HS-5 (cell line): ENCODE measurements at places on chromosomes 4 and X.

DNA sequence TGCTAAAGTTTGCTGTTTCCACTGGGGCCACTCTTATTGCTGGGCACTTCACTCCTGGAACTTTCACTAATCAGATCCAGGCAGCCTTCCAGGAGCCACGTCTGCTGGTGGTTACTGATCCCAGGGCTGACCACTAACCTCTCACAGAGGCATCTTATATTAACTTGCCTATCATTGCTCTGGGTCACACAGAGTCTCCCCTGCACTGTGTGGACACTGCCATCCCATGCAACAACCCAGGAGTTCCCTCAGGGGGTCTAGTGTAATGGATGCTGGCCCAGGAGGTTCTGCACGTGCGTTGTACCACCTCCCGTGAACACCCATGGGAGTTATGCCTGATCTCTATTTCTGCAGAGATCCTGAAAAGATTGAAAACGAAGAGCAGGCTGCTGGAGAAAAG is 41.8 kb upstream of the IQSEC2 start:
- no peak for DNase-seq

- DNase-seq, result no peak
Observed at GRCh38 chrX:65196758-65197360, 220.6 kb upstream of the ZC4H2 start.

GRCh38 chr4:6527259-6527658 is 47.7 kb upstream of the MAN2B2 start:
- DNase-seq, result no peak

- DNase-seq, result no peak
Observed at GRCh38 chr4:118905566-118905965, 16.9 kb downstream of the SYNPO2 start.

GRCh38 chr4:74338792-74339333 is 26.1 kb upstream of the EREG start:
- DNase-seq, result no peak

- DNase-seq, result no peak
Observed at GRCh38 chrX:71103110-71103983, 3.2 kb downstream of the CXorf65 start.

- DNase-seq, result no peak
Observed at GRCh38 chrX:51494409-51494808, 2.0 kb downstream of the NUDT11 start.

DNA sequence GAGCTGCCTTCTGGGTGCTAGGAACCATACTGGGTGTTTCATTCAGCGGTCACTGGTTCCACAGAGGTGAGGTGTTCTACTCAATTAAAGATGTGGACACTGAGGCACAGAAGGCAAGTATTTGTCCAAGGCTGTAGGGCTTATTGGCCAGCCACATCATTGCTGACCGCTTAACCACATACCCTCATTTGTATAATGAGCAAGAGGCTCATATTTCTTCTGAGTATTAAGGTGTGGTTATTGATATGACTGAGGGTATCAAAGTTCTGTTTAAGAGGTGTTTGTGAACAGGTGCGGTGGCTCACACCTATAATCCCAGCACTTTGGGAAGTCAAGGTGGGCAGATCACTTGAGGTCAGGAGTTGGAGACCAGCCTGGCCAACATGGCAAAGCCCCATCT is 14.3 kb downstream of the RNF4 start:
- DNase-seq, result no peak

- DNase-seq, result no peak
Observed at GRCh38 chr4:179797738-179798137, 2355.5 kb upstream of the AGA start.

GRCh38 chr4:182862141-182862875 is 54.9 kb downstream of the DCTD start:
- no peak for DNase-seq

DNA sequence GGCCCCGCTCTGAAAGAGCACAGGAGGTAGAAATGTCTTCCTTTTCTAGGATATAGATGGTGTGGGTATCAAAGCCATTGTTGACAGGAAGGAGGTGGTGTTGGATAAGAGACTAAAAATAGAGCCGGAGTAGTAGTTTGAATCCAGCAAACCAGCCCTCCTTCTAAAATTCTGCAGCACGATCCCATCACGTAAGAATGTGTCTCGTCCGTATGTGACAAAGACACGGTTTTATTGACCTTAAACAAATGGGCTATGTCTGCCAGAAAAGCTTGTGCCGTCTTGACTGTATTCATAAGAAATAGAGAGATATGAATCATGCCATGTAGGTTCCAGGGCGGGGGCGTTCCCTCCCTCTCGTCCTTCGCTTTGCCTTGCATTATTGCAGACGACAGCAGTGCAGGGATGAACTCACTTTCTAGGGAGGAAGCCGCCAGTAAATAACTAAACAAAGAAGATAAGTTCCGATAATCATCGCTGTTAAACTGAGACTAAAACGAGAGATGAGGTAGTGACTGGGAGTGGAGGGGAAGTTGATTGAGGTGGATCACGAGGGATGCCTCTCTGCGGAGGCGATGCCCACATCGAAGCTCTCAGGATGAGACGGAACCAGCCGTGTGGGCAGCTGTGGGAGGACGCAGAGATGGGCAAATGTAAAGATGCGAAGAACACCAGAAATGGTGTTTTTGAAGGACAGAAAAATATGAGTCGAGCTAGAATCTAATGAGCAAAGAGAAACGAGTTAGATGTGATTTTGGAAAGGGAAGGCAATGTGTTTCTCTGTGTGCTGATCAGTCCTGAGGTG is 3.4 kb downstream of the TENM3 start:
- no peak for DNase-seq

DNA sequence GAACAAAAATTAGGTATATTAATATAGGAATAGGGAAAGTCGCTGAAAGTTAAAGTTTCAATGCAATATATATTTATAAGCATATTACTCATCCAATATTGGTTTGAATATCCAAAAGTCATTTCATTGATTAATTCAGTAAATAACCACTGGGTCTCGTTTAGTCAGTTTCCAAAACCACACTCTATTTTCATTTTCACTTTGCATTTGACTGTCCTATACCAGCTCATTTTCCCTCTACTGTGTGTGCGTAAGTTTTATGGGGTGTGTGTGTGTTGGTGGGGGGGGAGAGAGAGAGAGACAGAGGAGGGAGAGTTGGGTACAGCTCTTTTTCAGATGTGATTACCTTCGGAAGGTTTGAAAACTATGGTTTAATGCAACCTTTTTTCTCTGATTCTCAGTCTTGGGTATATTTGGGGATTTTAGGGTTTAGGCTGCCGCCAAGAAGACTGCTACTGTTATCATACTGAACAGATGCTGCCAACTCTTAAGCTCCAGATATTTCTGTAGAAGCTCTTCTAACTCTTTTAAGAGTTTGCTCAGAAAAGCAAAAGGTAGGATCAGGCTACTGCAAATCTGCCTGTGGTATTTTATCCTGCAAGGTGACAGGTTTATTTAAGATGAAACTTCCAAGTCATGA is 1427.4 kb downstream of the PCDH7 start:
- DNase-seq, result no peak

GRCh38 chr4:8251110-8251883 is 18.3 kb upstream of the HTRA3 start:
- DNase-seq, result no peak

GRCh38 chrX:39356119-39356807 is 555.0 kb downstream of the MID1IP1 start:
- DNase-seq, result no peak

- no peak for DNase-seq
Observed at GRCh38 chr4:32002037-32002747, 1282.0 kb downstream of the PCDH7 start.

- DNase-seq, result no peak
Observed at GRCh38 chr4:119053997-119054396, 81.6 kb upstream of the MYOZ2 start.

- peak; percentile 55 for DNase-seq
Observed at GRCh38 chr4:141807103-141807891, 170.9 kb downstream of the IL15 start.

DNA sequence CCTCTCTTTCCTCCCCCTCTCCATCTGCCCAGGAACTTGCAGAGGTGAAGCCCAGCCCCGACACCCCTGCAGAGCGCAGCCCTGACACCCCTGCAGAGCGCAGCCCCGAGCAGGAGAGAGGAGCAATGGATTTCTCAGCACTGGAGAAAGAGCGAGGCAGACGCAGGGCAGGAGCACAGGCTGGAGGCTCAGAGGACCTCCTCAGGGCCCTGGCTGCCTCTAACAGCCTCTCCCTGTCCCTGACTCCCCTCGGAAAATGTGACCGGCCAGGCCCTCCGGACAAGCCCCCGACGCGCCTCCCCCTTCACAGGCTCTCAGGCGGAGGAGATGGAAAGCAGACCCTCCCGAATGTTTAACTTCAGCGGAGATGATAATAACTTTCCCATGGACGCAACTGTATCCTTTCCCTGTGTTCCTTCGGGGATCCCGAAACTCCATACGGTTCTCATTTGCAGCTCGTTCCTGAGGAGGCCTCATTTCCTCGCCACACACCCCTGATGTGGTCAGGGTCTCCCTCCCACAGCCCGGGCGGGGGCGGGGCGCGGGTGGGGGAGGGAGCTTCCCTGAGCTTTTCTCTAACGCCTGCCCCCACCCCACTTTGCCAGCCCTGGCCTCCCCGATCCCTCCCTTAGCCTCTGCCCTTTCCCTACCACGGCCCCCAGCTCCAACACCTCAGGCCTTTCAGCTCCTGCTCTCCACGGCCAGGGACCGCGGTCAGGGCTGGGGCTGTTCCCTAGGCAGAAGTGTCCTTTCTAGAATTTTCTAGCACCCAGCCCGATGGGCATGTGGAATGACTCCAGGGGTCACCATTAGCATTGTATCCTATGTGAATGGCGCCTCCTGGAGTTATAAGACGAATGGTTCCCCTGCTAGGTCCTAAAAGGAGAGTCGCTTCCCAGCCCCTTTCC is 201.1 kb upstream of the BCOR start:
- no peak for DNase-seq

GRCh38 chrX:150370589-150371312 is 7.6 kb downstream of the MAMLD1 start:
- no peak for DNase-seq
